HuH-7 (cell line): ENCODE measurements at places on chromosomes 7 and 10.

GRCh38 chr10:45550903-45551786 is 121.4 kb downstream of the ZFAND4 start:
- no peak for DNase-seq

GRCh38 chr10:132638130-132638515 is 100.5 kb downstream of the INPP5A start:
- no peak for DNase-seq

- peak; percentile 85 for DNase-seq
These were observed 4.9 kb upstream of the FOXL3 start for GRCh38 chr7:284762-285722.

DNA sequence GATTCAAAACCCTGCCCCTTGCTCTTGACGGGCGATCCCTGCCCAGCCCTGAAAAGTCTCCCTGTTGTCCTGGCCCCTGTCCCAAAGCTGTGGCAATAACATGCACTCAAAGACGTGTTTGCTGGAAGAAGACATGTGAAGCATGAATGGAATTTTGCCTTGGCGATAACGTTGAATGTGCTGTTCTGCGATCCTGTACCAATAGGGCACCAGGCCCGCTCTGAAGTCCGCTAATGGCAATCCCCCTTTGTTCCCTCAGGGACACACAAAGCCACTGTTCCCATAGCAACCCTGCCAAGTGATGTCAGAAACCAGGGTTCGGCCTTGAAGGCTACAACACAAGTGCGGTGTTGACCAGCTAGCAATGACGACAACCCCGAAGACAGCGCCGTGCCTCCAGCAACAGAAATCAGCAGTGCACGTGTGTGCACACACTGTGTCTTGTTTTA is 284.6 kb downstream of the KLF6 start:
- no peak for DNase-seq

DNA sequence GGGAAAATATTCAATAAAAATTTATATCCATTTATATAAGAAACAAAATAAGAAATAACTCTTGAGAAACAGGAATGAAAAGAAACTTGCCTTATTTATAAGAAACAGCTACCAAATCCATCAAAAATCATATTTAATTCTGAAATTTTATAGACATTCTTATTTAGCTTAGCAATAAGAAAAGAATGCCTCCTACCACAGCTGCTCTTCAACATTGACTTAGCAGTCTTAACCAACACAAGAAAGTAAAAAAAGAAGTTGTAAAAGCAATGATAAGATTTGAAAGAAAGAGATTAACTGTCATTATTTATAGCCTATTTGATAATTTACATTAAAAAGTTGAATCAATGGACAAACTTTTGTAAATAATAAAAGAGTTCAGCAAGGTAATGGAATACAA is 212.8 kb downstream of the ZNF365 start:
- no peak for DNase-seq

DNA sequence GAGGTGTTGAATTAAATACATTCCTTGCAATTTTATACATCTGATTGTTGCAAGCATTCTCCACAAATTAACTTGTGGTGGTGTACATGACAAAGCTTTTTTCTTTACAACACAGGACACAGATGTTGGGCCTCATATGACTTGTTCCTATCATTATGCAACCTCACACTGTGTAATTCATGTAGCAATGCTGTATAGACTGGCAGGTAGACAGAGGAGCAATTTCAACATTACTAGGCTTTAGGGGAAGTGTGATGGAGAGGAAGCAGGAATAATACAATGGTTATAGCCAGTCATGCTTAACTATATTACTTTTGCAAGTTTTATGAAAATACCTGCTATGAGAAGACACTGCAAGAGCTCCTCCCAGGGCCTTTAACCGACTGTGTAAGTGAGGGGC is 832.1 kb downstream of the CNTNAP2 start:
- DNase-seq: peak; percentile 5

DNA sequence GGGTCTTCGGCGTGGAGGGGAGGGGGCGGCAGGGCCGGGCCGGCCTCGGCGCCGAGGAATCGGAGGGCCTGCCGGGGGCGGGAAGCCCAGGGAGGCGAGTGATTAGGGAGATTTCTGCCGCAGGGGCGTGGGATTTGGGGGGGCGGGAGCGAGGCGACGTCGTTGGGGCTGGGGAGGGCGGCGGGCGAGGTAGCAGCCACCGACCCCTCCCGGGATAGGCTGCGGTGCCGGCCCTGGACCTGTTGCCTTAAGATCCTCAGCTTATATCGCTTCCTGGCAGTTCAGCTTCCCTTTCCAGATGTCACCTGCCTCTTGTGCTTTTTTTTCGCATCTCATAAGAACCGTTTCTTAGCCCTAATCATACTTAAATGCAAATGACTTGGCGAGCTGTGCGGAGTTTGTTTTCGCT is 655 bp downstream of the LMTK2 start:
- no peak for DNase-seq

DNA sequence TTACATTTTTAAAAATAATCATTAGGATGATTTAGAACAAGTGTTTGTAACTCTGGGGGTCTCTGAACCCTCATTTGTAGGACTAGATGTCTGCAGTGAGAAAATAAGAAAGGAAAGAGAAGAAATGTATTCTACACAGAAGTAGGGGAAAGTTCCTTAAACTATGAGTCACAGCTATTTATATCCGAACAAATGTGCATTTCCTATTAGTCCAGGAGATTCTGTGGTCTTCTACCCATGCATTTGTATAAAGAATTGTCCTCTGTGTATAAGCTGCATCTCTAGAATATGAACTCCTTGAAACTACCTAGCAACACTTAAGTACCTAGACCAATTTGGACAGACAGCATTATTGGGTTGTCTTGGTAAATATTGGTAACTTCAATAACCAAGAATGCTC is 15.9 kb upstream of the CD36 start:
- DNase-seq: no peak

GRCh38 chr7:95511716-95512260 is 26.0 kb downstream of the ASB4 start:
- peak; percentile 26 for DNase-seq

DNA sequence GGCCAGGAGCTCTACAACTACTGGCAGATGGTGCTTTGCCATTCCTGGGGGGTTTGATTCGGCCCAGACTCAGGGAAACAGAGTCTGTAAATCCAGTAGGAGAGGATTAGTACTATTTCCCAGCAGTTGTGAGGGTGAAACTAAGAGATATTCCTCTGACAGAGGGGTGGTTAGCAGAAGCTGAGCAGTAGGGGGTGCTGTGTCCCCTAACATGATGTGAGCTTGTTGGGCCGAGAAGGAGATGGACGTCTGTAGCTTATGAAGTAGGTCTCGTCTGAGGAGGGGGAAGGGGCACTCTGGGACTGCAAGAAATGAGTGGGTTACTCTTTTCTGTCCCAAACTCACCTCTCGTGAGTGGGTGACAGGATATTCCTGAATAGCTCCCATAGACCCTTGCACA is 179.2 kb upstream of the MBL2 start:
- DNase-seq: peak; percentile 40

DNA sequence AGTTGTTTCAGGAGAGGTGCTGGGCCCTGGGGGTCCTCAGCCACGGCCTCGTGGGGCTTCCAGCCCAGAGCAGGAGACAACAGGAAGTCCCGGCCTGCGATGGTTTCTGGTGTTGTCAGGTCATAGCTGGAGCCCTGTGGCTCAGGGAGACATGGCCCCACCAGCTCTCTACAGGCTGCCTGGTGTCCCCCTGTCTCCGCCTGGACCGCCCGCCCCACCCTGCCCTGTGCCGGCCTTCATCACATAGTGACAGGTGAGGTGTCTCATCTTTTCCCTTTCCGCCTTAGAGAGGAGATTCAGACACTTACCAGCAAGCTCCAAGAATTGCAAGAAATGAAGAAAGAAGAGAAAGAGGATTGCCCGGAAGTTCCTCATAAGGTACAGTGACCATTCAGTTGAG is 35.8 kb downstream of the IQCE start:
- DNase-seq: no peak

DNA sequence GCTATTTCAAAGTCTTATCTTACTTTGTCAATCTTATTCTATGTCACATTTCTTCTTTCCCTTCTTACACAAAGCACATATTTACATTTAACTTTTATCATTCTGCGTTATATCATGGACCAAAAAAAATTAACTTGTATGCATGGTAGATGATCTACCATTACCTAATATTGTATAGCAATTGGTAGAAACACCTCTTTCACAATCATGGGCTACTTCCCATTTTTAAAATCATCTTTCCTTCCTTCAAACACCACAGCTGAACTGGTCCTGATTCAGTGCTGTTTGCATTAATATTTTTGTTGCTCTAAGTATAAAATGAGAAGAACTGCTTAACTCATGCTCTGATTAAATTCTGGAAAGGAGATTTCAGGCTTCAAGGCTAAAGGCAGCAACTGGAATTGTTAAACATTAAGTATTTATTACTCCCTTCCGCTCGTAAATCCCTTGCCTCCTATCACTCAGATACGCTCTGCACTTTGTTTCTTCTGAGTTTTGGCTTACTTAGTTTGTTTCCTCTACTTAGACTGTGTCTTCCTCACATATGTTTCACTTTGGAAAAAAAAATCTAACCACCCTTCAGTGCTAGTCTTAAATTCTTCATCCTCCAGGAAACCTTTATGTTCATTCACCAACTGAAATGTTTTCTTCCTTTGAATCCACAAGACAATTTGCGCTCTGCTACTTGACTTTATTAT is 901.4 kb downstream of the PCDH15 start:
- no peak for DNase-seq

- DNase-seq: no peak
These were observed 35.2 kb downstream of the TNRC18 start for GRCh38 chr7:5388273-5388901.

DNA sequence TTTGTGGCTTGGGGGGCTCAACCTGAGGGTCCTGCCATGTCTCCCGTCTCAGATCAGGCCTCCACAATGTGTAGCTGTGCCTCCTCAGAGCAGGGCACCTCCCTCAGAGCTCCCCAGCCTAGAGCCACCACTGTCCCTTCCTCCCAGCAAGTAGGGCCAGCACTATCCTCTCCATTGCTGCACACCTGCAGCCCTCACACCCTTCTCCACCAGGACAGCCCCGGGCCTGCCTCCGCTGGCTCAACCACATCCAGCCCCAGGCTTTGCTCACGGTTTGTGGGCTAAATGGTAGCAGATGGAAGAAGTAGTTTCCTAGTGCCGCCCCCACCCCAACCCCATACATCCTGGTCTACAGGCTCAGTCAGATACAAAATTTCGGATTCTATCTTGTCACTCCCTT is 10.1 kb downstream of the NFKB2 start:
- no peak for DNase-seq

DNA sequence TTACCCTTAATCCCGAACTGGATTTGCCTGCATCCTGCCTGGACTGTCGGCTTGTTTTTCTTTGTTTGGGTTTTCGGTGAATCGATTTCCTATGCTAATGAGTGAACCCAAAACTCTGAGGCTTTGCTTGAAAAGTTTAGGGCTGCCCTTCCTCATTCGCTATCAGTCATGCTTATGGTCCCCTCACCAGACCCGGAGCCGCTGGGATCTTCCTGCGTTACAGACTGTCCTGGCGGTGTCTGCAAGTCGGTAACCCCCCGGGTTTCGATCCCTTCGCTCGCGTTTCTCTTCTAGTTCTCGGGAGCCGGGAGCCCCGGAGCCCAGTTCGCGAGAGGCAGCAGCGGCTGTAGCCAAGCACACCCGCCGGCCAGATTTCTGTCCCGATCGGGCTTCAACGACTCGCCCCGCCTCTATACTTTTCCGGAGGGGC is 2.2 kb downstream of the EMX2 start:
- no peak for DNase-seq
